Stimulated activated CD8-positive, alpha-beta memory T cell treated with anti-CD3 and anti-CD28 coated beads, Interleukin-2, amount 100 ng/mL, for 48 hours (primary cell): ENCODE measurements at places on chromosomes 3 and 15.

GRCh38 chr3:124927574-124928045 is 6.9 kb downstream of the MUC13 start:
- DNase-seq = no peak

DNA sequence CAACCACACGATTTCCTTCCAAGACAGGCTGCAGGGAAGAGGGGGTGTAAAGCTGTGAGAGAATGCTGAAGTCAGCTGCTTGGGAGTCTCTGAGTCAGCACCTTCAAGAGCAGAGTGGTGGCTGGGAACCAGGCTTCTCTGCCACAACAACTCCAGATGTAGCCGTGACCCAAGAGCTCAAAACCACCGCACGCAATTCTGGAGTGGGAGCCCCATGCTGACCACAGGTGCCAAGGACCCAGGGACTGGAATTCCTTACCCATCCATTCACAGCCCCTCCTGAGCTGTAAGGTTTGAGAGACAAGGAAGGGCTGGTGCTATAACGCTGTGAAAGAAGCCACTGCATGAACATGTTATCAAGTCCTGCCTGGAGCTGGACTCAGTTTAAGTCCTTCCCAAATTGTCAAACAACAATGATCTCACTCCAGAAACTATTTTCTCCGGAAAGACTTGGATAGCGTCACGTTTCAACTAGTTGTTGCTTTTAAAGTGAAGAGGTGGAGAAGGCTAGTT is 61.4 kb downstream of the UMPS start:
- no peak for DNase-seq

GRCh38 chr15:72420576-72420975 is 22.5 kb downstream of the TMEM202 start:
- no peak for DNase-seq

GRCh38 chr3:140375002-140375401 is 302.9 kb upstream of the TRIM42 start:
- no peak for DNase-seq

- DNase-seq = no peak
These were observed 36.8 kb upstream of the POLG start for GRCh38 chr15:89371228-89372044.

GRCh38 chr3:190532731-190533203 is 18.9 kb downstream of the IL1RAP start:
- no peak for DNase-seq

DNA sequence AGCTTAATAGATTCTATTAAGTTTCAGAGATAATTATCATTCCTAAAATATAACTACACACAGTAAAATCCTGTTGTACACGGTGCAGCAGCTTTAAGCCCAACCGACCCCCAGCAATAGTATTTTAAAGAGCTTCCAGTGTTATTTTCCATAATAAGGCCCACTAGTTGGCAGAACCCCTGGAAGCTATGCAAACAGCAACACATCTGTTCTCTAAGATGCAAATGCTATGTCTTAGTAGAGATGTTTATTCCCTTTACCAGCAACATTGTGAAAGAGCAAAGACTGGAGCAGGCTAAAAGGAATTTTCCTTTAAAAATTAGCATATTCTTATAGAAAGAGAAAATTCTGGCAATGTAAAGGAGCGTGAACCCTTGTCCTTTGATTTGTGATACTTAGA is 819.7 kb upstream of the ALCAM start:
- no peak for DNase-seq

- no peak for DNase-seq
These were observed 400.1 kb downstream of the NSUN3 start for GRCh38 chr3:94462931-94463330.

GRCh38 chr15:71111181-71111565 is 4.1 kb upstream of the THSD4 start:
- DNase-seq = no peak

DNA sequence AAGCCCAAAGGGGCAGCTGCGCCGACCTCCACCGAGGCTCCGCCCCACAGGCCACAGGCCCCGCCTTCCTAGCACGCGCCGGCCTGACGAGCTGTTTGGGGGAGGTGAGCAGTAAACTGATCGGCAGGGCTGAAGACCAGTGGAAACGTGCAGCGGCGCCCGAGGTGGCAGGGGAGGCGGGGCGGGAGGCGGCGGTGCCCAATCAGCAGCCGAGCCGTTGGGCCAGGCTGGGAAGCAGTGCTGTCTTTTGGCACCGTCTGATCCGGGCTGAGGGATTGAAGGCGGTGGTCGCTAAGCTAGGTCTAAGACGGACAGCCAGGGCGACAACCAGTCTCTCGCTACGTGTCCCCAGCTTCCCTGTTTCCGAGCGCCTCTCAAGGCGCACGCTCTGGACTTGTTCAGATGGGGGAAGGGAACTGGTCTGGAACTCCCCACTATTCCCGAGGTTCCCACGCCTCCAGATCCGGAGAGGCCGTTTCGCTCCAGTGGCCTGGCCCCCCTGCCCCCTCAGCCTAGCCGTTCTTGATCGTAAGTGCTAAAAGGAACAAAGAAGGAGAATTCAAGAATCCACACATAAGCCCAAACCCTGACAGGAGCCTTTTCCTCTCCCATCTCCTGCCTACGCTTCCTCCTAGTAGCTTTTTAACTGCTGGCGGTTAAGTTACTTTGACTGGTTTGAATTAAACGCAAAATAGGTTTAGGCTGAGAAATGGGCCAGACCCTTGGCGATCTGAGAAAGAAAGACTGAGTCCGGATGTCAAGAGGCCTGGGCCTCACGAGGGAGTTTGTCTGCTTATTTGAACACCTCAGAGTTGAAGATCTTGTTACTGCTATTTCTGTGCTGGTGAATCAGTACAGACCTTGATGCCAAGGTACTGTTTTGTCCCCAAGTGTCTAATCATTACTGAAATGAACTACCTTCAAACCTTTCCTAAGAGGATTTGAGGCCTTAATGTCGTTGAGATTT is at the start of gene FMN1:
TSS of gene FMN1 (minus strand) at position 11 of the 967 bp plus-strand sequence. CDS start 39,800 bp downstream, outside the sequence.
- peak; percentile 85 for DNase-seq

GRCh38 chr3:23438657-23439056 is 235.5 kb downstream of the UBE2E2 start:
- no peak for DNase-seq

GRCh38 chr15:22889146-22889818 is 50.8 kb downstream of the NIPA2 start:
- DNase-seq = no peak

GRCh38 chr15:44537735-44538240 is 841 bp downstream of the EIF3J start:
- no peak for DNase-seq

DNA sequence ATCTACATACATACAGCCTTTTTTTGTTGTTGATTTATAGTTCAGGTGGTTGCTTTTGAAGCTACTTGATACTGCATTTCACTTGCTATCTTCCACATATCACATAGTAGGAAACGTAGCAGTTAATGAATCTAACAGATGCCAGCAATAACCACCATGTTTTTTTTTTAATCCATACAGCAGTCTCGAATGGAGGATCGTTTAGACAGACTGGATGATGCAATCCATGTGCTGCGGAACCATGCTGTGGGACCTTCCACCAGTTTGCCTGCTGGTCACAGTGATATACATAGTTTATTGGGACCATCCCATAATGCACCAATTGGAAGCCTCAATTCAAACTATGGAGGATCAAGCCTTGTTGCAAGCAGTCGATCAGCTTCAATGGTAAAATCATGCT is 123.2 kb upstream of the CGNL1 start:
- DNase-seq = no peak

- DNase-seq = no peak
These were observed 1.6 kb upstream of the CLDN11 start for GRCh38 chr3:170417090-170417489.

- no peak for DNase-seq
These were observed 172.5 kb downstream of the ABHD5 start for GRCh38 chr3:43862992-43863805.

- DNase-seq = no peak
These were observed 26.1 kb downstream of the POMGNT2 start for GRCh38 chr3:43079536-43080332.

DNA sequence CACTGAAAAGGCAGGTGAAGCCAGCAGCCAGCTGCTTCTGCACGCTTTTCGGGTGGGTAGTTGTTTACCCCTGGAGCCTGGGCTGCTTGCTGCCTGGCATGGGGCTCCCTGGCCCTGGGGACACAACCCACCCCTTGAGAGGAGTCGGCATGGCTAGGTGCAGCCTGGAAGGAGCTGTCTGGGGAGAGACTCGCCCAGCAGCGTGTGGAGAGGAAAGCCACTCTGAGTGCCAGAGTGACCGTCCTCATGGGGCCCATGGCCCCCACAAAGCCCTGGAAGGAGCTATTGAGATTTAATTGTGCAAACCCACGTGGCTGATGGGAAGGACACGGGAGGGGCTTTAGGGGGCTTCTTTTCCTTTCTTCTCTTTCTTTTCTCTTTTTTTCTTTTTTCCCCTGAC is 137.5 kb downstream of the OPA1 start:
- no peak for DNase-seq

GRCh38 chr3:116281313-116282143 is 163.8 kb downstream of the LSAMP start:
- no peak for DNase-seq

GRCh38 chr15:61182946-61183345 is 46.2 kb downstream of the RORA start:
- no peak for DNase-seq

DNA sequence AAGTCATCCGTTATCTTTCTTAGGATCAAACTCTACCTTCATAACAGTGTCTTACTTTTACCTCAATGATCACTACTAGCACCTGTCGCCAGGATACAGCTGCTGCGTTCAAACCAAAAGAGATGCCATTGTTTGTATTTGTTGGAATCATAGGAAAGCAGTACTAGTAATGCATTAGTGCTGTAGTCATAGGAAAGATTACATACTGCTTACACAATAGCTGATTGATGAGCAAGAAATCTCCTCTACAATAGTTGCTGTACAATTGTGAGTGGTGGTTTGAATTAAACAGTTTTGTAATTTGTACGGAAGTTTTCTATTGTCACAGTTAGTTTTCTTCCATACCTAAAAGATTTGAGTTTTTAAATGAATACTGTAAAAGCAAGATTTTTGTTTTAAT is 21.4 kb downstream of the ACAP2 start:
- DNase-seq = no peak

DNA sequence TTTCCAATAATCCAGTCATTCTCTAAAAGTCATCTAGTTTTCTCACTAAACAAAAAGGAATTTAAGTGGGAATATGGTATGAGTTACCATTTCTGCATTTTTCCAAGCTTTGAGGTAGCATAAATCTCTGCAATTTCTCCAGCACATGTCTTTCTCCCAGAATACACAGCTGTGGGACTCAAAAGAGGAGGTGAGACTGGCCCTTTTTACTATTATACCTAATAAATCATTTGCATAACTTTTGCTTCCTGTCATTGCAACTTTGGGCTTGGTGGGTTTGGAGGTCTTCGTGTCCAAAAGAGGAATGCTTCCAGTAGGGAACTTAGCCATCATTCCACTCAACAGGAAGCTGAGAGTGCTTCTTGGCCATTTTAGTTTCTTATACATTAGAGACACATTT is 94.8 kb downstream of the FMN1 start:
- no peak for DNase-seq

- DNase-seq = no peak
These were observed 471.7 kb upstream of the MCTP2 start for GRCh38 chr15:93759629-93760028.

- DNase-seq = no peak
These were observed 28.8 kb downstream of the WNT5A start for GRCh38 chr3:55458181-55458790.

DNA sequence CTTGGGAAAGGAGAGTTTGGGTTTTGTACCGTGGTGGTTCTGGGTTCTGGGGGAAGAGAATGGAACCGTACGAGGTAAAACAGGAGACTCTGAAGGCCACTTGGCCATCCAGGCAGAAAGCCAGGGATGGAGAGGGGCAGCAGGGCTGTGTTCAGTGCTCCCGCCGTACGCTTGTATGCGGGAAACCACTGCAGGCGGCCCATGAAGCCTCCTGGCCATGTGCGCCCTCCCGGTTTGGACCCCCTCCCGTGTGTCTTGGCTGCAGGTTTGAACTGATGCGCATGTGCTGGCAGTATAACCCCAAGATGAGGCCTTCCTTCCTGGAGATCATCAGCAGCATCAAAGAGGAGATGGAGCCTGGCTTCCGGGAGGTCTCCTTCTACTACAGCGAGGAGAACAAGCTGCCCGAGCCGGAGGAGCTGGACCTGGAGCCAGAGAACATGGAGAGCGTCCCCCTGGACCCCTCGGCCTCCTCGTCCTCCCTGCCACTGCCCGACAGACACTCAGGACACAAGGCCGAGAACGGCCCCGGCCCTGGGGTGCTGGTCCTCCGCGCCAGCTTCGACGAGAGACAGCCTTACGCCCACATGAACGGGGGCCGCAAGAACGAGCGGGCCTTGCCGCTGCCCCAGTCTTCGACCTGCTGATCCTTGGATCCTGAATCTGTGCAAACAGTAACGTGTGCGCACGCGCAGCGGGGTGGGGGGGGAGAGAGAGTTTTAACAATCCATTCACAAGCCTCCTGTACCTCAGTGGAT is 50.6 kb downstream of the PGPEP1L start:
- DNase-seq = no peak

GRCh38 chr15:51460796-51461195 is 119.3 kb downstream of the GLDN start:
- DNase-seq = no peak
